Suppressor macrophage (primary cell): ENCODE measurements at places on chromosomes 5 and 9.

DNA sequence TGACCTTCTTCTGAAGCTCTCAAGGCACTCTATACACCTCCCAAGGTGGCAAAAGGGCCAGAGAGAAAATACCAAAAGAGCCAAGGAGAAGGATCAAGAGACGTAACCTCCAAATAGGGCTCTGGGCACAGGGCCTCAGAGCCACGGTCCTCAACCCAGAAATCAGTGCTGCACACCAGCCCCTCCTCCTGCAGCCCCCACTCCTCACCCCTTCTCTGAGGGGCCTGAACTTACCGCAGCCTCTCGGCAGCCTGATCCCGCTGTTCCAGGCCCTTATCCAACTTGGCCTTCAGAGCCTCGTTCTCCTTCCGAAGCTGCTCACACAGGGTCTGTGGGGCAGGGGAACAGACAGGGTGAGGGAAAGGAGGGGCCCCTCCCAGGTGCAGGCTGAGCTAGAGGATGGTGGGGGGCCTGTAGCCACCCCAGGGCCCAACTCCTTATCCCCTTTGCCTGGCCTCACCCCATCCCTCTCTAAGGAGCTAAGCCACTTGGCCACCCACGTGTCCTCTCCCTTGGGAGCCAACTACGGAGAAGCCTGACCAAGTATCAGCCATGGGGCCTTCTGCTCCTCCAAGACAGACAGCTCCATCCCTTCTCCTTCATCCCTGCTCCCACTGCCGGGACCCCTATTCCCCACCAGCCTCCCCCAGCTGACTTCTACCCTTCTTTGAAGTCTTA is 28.8 kb downstream of the TNIP1 start:
- no peak for DNase-seq

- DNase-seq: no peak
These were observed 23.1 kb upstream of the SMAD5 start for GRCh38 chr5:136109453-136110135.

- DNase-seq: no peak
These were observed 36.4 kb downstream of the NXNL2 start for GRCh38 chr9:88571419-88571818.

- DNase-seq: peak; percentile 90
These were observed 266.2 kb downstream of the NSG2 start for GRCh38 chr5:174311531-174312269.

GRCh38 chr5:83657807-83658525 is 62.7 kb downstream of the HAPLN1 start:
- no peak for DNase-seq
